COR-L47 (cell line): ENCODE measurements at places on chromosomes 4 and X.

GRCh38 chr4:130747842-130748241, 1651.9 kb downstream of the C4orf33 start:
- no peak for DNase-seq

DNA sequence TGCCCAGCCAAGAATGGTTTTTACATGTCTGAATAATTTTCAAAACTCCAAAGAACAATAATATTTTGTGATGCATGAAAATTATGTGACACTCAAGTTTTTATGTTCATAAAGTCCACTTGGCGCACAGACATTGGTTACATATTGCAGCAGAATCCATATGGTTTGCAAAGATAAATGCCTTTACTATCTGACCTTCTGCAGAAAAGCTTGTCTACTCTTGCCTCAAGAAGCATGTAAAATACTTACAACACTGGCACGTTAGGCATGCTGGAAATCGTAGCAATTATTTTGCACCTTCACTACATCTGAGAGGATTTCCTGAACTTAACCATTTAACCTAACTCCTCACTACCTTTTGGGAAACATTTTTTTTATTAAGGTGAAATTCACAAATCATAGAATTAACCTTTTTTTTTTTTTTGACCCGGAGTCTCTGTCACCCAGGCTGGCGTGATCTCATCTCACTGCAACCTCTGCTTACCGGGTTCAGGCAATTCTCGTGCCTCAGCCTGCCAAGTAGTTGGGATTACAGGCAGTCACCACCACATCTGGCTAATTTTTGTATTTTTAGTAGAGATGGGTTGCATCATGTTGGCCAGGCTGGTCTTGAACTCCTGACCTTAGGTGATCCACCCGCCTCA, 3.5 kb upstream of the XG start:
- no peak for DNase-seq

GRCh38 chr4:78687818-78688217, 88.3 kb upstream of the BMP2K start:
- DNase-seq = no peak

- DNase-seq = no peak
Measured at GRCh38 chr4:10066206-10066605, 44.9 kb upstream of the SLC2A9 start.

DNA sequence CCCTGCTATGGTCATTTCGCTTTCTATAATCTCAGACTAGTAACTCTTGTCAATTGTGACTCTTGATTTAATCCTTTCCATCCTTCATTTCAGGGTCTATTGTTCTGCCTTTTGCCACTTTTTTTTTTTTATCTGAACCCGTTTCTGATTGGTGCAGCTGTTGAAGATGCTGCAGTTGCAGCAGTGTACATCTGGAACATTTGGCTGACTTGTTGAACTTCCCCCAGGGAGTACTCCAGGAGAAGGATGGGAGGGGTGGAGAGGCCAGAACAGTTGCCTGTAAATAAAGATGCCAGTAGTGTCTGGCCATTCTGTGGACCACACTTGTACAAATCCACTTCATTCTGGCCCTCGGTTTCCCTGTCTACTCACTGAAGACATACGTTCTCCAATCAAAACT, 1.0 kb upstream of the EDA start:
- no peak for DNase-seq

- no peak for DNase-seq
Measured at GRCh38 chrX:17860811-17861488, at the start of gene RAI2. Gene RAI2 (minus strand): TSS chrX:17861298. CDS start chrX:17802010, 59,288 bp downstream.

- no peak for DNase-seq
Measured at GRCh38 chr4:69376450-69376849, 96.2 kb downstream of the UGT2B28 start.

GRCh38 chrX:1749499-1749898, 134.6 kb downstream of the ASMT start:
- no peak for DNase-seq

DNA sequence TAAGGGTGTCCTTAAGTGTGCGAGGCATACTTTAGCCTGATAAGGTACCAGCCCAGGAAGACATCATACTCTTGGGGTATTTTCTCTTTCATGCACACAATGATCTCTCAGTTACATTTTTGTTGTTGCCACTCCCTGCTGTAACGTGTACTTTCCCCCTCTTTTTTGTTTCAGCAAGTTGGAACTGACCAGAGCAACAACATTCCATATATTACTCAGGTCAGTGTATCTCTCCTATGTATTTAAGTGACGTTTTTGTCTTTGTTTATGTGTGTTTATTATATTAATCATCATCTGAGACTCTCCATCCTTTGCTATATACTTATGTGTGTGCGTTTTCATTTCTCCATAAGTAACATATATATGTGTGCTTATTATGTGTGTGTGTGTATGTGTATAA, 71.3 kb upstream of the VBP1 start:
- DNase-seq = no peak

DNA sequence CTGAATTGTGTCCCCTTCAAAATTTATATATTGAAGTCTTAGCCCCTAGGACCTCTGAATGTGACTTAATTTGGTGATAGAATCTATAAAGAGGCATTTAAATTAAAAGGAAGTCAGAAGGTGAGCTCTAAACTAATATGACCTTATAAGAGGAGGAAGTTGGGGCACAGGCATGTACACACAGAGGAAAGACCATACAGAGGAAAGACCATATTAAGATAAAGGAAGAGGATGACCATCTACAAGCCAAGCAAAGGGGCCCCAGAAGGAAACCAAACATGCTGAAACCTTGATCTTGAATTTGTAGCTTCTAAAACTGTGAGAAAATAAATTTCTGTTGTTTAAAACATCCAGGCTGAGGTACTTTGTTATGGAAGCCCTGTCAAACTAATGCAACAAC, 26.9 kb upstream of the CYBB start:
- DNase-seq = no peak

DNA sequence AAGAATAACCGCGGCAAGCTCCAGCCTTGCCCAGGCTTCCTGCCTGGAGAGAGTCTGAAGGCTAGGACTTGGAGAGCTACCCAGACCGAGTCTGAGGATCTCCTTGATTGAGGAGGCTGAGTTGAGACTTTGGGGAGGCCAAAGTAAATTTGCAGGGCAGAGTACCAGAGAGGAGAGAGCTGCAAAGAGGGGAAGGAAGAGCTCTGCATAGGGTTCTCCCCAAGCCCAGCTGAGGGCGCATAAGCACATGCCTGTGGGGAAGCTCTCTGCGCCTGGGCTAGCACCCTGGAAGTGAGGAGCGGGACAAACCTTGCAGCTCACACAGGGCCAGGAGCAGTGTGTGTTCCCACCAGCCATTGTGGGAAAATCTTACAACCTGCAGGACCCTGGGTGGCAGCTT, 56.1 kb downstream of the FAM193A start:
- DNase-seq = no peak

- DNase-seq = no peak
Measured at GRCh38 chr4:44086753-44087152, 361.9 kb downstream of the KCTD8 start.

DNA sequence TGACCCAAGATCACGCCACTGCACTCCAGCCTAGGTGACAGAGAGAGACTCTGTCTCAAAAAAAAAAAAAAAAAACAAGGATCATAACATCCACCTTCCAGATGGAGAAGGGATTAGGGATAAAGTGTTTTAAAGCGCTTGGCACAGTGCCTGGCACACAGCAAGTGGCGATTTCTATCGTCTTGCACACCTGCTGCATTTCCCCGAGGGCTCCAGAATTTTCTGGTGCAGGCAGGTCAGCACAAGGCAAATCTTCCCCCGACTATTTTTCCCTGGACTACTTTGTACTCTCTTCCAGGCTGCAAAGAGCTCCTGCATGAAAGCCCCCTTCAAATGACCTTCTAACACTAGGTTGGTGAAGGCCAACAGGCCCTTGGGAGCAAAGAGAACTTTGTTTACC, 57.3 kb downstream of the APBB2 start:
- no peak for DNase-seq

- DNase-seq = no peak
Measured at GRCh38 chrX:136679531-136679930, 31.6 kb downstream of the CD40LG start.

GRCh38 chrX:40177942-40178715, 80.4 kb upstream of the BCOR start:
- no peak for DNase-seq

- no peak for DNase-seq
Measured at GRCh38 chr4:144564358-144564757, 81.6 kb upstream of the HHIP start.

GRCh38 chr4:64581422-64581821, 172.2 kb upstream of the TECRL start:
- DNase-seq = no peak

DNA sequence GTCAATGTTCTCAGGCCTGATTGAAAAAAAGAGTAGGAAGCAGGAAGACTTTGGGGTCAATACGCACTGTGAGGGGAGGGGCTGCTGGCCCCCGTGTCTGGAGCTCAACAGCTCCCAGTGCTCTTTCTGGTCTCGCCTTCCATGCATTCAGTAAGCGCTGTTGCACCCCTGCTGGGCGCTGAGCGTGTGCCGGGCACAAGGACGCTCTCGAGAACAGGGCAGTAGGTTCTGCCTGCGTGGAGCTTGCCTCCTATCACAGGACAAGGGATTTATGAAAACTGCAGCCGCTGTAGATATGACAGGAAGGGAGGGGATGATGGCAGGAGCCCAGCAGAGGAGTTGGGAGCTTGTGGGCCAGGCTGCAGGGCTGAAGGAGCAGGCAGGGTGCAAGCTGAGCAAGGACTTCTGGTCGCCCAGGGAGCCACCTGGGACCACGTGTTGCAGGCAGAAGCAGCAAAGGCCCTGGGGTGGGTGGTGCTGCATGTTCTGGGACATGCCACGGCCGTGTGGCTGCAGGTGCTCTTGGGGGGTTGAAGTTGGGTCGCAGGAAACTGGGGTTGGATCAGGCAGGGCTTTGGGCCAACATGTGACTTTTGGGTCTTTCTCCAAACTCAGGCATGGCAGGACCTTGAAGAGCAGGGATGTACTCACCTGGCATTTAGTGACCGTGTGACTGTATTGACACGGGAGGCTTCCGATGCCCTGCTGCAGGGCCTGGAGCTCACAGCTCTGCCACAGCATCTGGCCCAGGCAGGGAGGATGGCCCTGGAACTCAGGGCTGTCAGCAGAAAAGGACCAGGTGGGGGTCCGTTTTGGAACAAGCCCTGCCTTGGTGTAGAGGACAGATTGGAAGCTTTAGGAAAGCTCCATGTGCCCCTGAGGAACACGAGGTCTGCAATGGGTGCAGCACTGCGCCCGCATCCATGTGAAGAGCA, 97.9 kb downstream of the CPZ start:
- no peak for DNase-seq

- no peak for DNase-seq
Measured at GRCh38 chr4:76993787-76994641, 44.5 kb downstream of the SEPTIN11 start.

- DNase-seq = no peak
Measured at GRCh38 chr4:6239486-6239885, 30.2 kb upstream of the WFS1 start.

DNA sequence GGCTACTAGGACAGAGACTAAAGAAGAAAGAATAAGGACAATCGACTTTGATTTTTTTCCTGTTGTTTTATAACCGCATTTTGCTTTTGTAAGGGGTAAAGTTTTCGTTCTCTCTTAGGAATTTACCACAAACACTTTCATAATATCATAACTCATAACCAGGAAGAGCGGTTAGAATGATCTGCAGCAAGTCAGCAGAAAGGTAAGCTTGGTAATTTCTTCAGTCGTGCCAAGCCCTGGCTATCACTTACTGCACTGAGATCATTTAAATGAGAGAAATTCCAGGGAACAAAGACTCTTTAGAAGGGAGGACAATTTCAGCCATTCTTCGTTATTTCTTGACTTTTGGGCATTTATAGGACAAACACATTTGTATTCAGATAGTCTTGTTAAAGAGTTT, 258.1 kb downstream of the UNC5C start:
- DNase-seq = no peak

DNA sequence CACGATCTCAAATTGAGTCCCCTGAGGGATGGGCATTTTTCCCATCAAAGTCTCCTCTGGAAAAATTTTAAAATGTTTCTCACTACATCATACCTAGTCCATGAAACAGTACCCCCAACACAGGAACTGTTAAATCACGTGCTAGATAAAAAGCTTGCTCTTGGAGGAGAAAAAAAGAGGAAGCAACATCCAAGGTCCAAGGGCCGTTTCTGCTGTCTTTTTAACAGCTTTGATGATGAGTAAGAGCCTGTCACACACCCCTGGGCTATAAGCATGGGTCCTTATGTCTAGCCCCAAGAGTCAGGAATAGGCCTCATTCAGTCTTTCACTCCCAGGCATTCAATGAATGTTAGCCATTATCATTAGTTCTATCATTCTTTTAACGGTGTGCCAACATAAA, 128.9 kb downstream of the SH3KBP1 start:
- no peak for DNase-seq

GRCh38 chr4:174578366-174578765, 56.1 kb upstream of the HPGD start:
- no peak for DNase-seq

GRCh38 chrX:53286171-53286570, 4.8 kb upstream of the IQSEC2 start:
- DNase-seq = no peak

- no peak for DNase-seq
Measured at GRCh38 chr4:87525636-87526295, 3.4 kb downstream of the SPARCL1 start.

- no peak for DNase-seq
Measured at GRCh38 chrX:129772796-129773431, 6.8 kb upstream of the SASH3 start.

DNA sequence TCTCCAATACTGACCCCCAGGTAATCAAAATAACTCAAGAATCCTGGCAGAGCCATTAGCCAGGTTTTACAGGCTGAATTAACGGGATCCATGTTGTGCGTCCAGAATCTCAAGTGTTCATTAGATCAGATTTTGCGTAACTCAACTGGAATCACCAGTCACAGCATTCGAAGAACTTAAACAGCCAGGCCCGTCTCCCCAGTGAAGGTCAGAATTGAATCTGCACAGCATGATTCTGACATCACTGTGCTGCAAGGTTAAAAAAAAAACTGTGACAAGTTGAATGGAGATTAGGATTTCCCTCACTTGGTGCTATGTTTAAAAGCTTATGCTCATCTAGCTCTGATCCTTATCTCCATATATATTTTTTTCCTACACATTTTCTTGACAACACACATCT, 96.1 kb downstream of the ANOS1 start:
- no peak for DNase-seq

DNA sequence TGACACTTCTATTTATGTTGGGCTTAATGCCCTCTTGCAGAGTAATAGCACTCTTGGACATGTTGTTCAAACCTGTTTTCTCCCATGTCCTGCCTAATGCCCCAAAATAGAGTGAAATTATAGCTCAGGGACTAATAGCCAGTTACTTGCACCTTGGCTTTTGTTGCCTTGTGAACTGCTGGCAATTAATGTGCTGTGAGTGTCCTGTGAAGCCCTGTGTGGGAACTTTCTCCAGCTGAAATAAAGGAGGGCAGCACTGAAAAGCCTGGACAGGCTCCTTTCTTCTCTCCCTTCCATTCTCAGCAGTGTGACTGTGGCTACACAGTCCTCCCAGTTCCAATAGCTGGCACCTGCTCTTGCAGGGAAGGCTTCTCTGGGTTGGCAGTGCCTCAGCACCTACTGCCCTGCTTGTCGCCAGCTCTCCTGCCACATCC, 72.4 kb downstream of the DCLK2 start:
- DNase-seq = peak; percentile 41

- no peak for DNase-seq
Measured at GRCh38 chr4:80202190-80202711, 4.9 kb downstream of the PRDM8 start.
